Osteoblast (primary cell): ENCODE measurements at places on chromosomes 3 and 15. TPM values are rescaled to one million over a fixed set of nuclear protein-coding genes. Genes with fewer than 3 reads are reported as not detected.

- DNase-seq: peak; percentile 34
Measured at GRCh38 chr15:31157644-31158069, 56.1 kb upstream of the TRPM1 start.

GRCh38 chr15:70584838-70585706, 178.3 kb downstream of the UACA start:
- DNase-seq: no peak

DNA sequence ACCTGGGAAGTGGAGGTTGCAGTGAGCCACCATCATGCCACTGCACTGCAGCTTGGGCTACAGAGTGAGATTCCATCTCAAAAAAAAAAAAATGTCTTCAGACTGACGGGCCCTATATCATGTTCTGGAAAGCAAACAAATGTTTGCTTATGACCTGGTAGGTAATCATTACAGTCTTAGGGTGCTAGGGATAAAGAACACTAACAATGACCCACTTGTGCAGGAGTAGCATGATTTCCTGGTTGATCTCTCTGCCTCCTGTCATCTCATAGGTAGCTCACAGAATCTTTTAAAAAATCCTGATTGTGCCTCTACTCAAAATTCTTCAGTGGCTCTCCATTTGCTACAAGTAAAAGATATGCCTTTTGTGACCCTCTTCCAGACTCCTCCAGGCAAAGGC, 74.5 kb upstream of the TSPAN3 start:
- no peak for DNase-seq

The ACTC1 gene
- total RNA-seq: not detected in 2 replicates

The STAB1 gene
- 0.59 and 1.1 TPM in 2 replicates for total RNA-seq

The FRMD5 gene
- total RNA-seq: 3.3 and 3.5 TPM in 2 replicates

The CX3CR1 gene
- under 0.01 TPM in 2 replicates for total RNA-seq
